ENCODE measurements at places on chromosomes 1 and 21.
A peak's percentile ranks its signal among the peaks of the same experiment; 100 is the strongest.

DNA sequence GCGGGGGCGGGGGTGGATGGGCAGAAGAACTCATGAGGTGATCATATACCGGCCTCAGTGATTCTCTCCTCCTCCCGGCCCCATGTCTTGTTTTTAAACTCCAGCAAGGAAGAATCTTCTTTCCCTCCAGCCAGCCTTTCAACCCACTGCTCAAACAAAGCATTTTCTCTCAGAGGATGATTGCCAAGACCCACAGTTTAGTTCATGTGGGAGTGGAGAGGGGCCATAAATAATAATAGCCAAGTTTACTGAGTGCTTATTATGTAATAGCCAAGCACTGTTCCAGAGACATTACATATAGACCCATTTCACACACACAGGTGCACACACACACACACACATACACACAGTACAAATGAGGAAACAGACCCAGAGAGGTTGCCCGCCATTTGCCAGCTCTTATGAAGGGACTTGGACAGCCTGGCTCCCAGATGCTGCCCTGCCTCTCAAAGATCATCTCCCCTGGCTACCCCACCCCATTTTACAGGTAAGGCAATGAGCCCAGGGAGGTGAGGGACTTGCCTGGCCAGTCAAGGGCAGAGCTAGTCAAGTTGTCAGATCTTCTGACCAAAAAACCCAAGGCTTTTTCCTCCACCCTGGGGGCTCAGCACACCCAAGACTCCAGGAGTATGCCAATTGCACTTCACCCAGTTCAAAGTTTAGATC lies 18.0 kb upstream of the BCAR3 start:
- DNase-seq: no peak

- DNase-seq: no peak
Observed at GRCh38 chr1:10538646-10539355, 64.1 kb downstream of the PEX14 start.

DNA sequence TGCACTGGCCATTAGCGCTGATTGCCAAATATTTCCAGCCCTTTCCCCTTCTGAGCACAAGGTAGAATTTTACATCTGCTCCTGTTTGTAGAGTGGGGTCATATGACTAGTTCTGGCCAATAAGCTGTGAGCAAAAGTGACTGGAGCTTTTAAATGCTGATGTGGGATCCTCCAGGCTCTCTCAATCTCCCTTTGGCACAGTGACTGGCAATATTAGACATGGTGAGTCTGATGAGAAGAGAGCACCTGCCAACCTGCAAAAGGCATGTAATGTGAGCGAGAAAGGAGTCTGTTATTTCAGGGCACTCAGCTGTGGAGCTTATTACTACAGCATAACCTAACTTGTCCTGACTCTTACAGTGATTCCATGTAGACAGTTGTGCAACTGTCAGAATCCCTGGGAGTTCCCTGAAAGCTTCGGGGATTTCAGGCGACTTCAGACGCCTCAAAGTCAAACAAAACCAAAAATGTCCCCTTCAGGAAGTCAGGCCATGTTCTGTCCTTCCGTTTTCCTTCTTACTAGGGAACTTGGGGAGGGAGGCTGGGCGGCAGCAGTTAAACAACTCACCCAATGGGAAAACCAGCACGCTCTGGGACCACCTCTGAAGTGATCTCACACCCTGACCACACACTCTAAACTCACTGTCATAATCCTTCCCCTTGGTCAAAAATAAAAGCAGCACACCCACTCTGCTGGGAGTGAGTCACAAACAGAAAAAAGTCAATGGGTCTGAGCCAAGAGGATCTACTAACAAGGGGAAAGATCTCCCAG lies 3.6 kb upstream of the RASSF5 start:
- DNase-seq: peak; percentile 57

GRCh38 chr1:67336783-67337182 lies 29.1 kb downstream of the IL12RB2 start:
- no peak for DNase-seq

DNA sequence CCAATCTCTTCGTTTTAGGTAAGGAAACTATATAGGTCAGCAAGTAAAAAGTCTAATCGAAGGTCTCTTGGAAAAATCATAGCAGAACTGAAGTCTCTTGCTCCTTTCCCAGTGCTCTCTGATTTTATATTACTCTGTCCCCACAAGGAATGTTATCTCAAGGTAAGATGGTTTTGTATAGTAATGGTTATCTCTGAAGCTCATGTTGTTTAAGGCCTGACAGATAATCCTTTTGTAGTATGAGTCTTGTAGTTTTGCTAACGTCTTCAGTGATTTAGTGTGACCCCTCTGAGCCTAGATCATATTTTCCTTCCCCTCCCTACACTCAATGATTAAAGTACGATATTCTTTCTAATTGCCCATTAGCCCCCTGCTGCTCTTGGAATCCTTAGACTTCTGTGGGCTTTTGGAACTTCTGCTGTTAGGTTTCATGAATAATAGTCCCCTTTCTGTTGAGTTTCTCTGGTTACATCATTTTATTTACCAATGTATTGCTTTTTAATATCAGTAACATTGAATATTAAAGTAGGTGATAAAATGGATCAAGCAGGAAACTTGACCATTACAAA lies 52.1 kb downstream of the CNST start:
- no peak for DNase-seq

GRCh38 chr1:207850621-207851407 lies 60.1 kb downstream of the CD34 start:
- no peak for DNase-seq

DNA sequence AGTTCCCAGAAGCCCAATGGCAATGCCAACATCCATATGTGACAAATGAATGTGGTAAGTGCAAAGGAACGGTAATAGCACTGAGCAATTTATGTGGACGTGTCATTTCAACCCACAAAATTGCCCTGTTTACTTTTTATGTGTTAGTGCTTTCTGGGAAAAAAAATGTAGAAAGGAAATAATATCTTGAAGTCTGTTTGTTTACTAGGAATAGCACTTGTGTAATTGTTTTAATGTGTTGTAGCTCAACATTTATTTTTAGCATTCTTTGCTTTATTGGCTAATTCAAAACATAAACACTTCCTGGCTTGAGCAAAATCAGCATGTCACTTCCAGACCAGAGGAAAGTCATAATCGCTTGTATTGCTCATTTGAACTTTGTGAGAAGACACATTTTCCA lies 224.8 kb upstream of the KCNK2 start:
- no peak for DNase-seq

GRCh38 chr21:14270631-14271030 lies 54.7 kb downstream of the RBM11 start:
- no peak for DNase-seq

DNA sequence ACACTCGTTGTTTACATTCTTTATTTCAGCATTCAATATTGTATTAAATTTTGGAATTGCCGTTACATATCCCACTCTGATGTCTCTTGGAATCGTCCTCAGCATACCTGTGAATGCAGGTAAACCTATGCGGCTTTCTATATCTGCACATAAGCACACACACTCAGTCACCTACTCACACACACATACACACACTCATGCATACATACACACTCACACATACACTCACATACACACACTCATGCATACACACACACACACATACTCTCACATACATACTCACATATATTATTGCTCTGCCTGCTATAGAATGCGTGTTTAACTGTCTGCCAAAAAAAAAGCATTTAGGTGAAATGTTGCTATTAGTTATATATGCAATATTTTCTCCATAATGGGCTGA lies 53.2 kb upstream of the COA6 start:
- DNase-seq: no peak

DNA sequence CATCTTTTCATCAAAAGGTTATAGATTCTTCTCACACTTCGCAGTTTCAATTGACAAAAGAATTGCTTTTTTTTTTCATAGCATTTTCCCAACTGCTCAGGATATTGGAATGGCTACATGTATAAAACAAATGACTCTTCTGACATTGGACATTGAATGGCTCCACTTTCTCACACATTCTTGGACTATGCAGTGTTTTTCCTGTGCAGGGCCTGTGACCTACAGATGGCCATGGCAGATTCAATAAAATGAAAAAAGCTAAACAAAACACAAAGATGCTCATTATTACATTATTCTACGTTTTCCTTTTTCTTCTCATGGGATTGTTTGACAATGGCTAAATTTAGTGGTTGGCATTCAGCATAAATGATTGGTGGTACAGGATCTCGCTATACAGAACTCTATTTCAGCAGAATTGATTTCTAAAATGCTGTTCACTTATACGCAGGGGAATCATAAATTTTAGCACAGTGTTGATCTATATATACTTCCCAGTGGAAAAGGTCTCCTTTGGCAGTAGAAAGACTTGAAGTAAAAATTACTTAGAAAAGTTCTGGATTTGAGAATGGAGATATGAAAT lies 115.6 kb upstream of the ADAMTS5 start:
- no peak for DNase-seq
